CD4-positive, alpha-beta T cell treated with Interleukin-4 for 1 hour (primary cell): ENCODE measurements at places on chromosomes 3 and 15.

DNA sequence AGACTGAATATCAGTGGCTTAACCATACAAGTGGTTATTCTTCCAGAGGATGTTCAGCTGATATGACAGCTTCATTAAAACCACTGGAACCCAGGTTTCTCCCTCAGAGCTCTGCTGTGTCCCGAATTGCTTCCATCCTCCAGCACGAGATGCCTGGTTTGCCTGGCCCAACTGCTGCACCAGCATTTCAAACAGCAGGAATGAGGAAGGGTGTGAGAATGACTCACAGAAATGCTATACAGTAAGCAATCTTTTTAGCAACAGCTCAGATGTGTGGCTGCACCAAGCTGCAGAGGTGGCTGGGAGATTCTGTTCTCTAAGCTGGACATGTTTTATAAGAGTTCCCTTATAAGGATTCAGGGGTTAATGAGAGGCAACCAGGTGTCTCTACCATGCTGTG lies 271.0 kb downstream of the GABRG3 start:
- DNase-seq = no peak

DNA sequence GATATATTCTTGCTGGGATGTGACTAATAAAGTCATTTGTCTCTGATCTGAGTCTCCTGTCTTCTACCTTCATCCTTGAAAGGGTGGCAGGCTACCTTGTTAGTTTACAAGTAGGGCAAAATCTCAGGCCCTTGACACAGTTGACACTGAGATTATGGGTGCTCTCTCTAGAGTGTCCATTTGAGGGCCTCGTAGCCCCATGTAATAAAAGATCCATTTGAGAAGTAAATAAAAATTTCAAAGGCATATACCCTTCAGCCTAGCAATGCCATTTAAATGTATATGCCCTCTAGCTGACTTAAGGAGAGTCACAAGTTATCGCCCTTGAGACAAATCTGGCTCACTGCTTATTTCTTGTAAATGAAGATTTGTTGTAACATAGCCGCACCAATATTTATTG lies 98.6 kb downstream of the TCF12 start:
- no peak for DNase-seq

DNA sequence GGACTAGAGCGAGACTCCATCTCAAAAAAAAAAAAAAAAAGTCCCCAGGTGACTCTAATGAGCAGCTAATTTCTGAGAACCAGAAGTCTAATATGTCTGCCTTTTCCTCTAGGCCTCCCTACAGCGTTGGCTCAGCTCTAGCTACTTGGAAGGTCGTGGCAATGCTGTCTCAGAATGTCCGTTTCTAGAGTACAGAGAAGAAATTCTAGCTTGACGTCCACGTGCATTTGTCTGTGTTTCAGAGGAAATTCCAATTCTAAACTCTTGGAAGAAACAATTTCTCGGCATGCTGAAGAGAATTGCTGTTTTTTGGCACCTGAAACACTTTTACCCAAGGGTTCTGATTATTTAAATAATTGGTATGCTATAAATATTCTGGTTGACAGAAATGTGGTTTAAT lies 78.8 kb downstream of the SOX2 start:
- DNase-seq = no peak

GRCh38 chr3:124275412-124275811 lies 283.5 kb upstream of the ROPN1 start:
- no peak for DNase-seq

GRCh38 chr15:39270934-39271333 lies 309.9 kb upstream of the THBS1 start:
- no peak for DNase-seq

DNA sequence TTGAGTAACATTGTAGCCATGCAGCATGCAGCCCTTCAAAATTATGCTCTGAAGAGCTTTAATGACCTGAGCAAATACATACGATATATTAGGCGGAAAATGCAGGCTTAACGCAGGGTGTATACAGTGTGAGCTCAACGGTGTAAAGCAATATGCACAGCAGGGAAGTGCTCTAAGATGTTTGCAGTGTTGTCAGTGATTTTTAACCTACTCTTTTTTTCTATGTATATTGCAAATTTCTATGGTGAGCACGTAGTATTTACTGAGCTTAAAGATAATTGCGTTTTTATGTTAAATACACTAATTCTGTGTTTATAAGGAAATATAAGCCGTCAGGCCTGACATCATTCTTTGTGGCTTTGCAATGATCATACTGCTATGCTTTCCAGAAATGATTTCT lies 42.1 kb downstream of the DGKG start:
- no peak for DNase-seq

DNA sequence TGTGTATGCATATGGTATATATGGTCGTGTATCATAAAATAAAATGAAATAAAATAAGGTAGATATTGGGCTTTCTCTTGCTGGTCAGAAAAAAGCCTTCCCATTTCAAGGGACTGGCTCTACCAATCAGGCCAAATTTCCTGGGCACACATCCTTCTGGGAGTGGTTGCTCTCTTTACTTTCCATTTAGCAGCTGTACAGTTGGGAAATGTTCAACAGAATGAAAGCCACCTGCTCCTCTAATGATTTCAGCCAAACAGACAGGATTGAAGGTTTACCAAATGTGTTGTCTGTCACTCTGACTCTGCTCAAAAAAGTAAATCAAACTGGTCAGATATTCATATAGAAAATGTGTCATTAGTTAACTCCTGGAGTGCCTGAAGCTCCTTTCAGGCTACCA lies 380.4 kb downstream of the ROBO2 start:
- no peak for DNase-seq

DNA sequence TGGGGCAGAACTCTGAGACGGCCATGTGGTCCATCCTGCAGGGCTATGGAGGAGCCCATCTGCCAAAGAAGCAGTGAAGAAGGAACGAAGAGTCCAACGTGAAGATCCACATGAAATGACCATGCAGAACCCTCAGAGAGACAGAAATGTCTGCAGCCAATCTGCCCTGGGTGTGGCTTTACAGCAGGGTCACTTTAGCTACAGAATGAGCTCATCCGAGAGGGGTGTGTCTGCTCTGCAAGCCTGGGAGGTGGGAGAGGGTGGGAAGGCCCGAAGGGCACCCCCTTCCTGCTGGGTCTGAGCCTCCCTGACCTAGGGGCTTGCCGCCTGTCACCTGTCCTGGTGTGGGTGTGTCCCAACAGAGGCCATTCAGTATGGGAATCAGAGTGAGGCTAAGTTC lies 176.3 kb downstream of the ATP10A start:
- no peak for DNase-seq

- no peak for DNase-seq
Observed at GRCh38 chr3:184591789-184592188, 30.2 kb downstream of the EPHB3 start.

- DNase-seq = no peak
Observed at GRCh38 chr3:174083706-174084105, 686.2 kb downstream of the NLGN1 start.

DNA sequence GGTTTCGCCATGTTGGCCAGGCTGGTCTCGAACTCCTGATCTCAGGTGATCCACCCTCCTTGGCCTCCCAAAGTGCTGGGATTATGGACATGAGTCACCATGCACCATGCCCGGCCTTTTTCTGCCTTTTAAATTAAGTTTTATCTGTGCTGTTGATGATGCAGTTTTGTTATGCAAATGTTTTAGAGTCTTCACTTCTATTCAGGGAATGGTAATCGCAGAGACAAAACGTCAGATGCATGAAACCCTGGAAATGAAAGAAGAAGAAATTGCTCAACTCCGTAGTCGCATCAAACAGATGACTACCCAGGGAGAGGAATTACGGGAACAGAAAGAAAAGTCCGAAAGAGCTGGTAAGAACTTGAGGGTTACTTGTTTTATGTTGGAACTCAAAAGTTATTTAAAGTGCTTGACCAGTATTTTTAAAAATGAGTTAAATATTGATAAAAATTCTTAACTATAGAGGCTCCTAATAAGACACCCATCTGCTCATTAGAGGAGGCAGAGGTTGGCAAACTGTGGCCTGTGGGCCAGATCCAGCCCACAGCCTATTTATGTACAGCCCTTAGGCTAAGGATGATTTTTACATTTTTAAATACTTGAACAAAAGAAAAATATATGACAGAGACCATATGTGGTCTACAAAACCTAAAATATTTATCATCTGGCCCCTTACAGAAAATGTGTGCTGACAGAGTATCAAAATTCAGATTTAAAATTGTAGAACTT lies 127.8 kb upstream of the LRRFIP2 start:
- no peak for DNase-seq

DNA sequence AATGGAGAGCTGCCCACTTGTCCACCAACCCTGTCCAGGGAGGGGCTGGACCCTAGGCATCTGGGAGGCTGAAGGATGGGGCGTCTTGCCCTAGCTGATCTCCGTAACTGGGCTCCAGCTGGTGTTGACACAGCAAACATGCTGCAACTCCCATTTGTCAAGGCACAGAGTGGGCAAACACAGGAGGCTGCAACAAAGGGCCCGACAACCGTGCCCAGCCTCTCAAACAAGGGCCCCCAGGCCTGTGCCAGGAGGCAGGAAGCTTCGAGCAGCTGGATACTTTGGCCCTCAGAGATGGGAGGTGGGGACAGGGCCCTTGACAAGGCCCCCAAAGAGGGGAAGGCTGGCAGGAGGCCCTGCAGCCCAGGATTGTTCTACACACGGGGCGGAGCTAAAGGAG lies 64.2 kb upstream of the TMEM115 start:
- no peak for DNase-seq

DNA sequence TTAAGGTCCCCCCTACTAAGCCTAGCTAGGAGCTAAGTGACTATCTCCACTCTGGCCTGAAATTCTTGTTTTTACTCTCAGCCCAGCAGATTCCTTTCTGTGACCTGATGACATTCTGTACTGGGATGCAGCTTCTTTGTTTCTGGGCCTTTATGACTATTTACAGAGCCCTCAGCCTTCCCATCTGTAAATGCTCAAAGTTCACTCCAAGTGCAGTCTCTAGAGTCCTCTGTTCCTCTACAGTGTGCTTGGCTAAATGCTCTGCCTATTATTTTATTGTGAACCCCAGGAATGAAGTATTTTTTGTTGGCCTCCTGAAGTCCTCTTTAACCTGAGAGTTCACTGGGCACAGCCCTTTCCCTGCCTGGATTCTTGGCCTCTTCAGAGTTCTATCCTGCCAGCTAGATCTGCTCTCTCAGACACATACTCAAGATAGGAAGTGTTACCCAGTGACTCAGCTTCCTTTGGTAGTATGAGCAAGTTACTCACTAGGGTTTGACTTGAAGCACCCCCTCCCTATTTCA lies 278.1 kb upstream of the P2RY1 start:
- no peak for DNase-seq

DNA sequence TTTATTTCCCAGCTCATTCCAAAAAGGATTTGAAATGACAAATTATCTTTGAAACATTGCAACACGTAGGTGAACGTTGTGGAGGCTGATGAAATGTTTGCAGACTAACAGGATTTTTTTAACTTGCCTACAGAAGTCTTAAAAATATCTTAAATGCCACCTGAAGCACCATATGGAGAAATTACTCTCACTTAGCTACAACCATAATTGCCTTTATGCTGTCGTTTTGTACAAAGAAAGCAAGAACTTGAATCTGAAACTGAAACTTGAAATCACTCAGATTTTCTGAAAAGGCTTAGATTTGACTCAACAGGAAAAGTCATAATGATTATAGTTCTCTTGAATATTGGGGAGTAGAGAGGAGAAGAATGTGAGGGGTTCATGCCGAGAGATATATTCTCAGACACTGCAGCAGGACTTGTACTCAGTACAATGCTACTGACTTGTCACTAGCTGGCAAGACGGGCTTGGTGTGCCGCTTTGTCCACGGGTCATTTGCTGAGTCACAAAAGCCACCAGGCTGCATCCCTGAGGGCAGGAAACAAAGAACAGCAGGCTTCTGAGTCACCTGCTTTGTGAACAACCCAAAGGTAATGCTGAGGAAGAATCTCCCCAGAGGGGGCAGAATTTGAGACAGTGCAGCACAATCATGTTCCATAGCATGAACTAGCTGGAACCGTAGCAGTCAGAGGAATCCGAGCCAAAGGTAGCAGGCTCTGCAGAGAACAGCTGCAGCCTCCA lies 7.1 kb upstream of the FMN1 start:
- DNase-seq = peak; percentile 53

- no peak for DNase-seq
Observed at GRCh38 chr3:196332168-196332567, 6.0 kb downstream of the TM4SF19 start.

DNA sequence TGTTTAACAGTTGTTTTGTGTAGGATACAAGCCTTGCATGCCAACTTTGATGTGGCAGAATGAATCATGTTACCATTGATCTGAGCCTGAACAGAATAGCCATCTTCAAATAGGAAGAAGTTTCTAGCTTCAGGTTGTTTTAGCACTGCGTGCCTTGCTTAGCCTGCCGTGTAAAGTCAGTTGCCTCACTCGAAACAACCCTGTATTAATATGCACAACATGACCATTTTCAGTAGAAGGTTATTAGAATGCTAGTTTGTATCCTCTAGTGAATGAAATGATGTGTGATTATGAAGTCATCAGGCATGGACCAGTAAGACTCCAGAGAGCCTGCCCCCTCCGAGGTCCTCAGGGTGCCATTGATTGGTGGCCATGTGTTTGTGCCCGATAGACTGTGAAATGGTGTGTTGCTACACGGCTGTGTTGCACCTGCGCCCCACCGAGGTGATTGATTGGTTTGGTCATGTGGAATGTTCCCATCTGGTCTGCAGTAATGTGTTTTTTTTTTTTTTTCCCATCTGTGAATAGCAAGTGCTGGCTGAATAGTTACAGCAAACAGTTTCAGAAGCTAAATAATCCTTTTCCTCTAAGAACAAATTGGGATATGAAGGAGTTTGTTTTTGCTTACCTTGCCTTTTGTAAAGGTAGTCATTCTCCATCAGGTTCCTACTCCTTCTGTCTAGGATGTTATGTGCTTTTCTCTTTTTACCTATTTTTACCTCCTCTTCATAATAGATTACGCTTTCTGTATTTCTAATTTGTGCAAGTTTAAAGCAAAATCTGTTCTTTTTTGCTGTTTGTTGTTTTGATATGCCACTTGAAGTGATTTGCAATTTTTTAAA lies 214.9 kb downstream of the TCF12 start:
- DNase-seq = no peak

- no peak for DNase-seq
Observed at GRCh38 chr3:102132370-102132769, 283.1 kb downstream of the NFKBIZ start.

- DNase-seq = no peak
Observed at GRCh38 chr15:76932135-76932966, 802 bp downstream of the RCN2 start.

- peak; percentile 12 for DNase-seq
Observed at GRCh38 chr3:168249550-168250414, 154.1 kb upstream of the GOLIM4 start.

DNA sequence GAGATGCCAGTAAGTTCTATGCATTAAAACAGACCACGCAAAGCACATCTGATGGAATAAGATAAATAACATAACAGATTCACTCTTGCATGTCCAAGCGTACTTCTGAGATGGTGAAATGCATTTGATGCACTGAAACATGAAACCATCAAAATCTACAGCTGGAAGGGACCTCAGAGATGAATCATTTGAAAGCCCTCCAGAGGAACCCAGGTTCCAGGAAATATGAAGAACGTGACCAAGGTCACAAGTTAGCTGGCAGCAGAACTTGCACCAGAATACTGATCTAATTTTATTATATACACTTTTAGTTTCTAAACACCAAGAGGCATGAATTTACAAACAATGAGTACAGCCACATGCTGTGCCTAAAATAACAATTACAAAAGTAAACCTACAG lies 957.1 kb downstream of the FHIT start:
- no peak for DNase-seq

GRCh38 chr15:99385865-99386264 lies 134.6 kb downstream of the LRRC28 start:
- DNase-seq = no peak
